Lung microvascular endothelial cell (primary cell): ENCODE measurements at places on chromosomes 5 and 9. TPM values are rescaled to one million over a fixed set of nuclear protein-coding genes. Genes with fewer than 3 reads are reported as not detected.

Gene SLC6A7
- total RNA-seq: not detected in 2 replicates

Gene COL5A1
- total RNA-seq: 2.8 and 8.3 TPM in 2 replicates

Gene GLDC
- total RNA-seq: 1.8 and 3.5 TPM in 2 replicates

Gene RAPGEF6
- 9.8 and 11.5 TPM in 2 replicates for total RNA-seq

- DNase-seq: no peak
These were observed 8.9 kb downstream of the CFAP95 start for GRCh38 chr9:69829484-69829883.

DNA sequence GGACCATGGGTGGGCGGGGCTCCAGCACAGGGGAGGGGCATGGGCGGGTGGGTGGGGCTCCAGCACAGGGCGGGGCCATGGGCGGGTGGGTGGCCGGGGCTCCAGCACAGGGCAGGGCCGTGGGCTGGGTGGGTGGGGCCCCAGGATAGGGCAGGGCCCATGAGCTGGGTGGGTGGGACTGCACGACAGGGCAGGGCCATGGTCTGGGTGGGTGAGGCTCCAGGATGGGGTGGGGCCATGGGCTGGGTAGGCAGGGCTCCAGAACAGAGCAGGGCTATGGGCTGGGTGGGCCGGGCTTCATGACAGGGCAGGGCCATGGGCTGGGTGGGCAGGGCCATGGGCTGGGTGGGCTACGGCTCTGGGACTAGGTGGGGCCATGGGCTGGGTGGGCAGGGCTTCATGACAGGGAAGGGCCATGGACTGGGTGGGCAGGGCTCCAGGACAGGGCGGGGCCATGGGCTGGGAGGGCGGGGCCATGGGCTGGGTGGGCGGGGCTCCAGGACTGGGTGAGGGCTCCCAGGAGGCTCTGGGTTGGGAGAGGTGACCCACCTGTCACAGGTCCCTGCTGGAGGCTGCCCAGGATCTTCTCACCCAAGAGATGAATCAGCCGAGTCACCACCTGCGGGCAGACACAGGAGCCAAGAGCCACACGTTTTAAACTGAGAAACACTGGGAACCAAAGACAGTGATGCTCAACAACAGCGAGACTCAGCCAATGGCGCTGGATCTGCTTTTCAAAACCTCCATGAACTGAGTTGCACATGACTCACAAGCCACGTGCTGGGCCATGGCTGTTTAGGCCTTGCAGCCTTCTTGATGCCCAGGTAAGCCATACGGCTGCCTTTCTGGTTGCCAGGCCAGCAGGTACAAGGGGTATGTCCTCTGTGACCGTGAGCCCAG lies 33.6 kb upstream of the NSMF start:
- peak; percentile 43 for DNase-seq

- DNase-seq: no peak
These were observed 17.7 kb downstream of the BRD8 start for GRCh38 chr5:138160706-138161105.

DNA sequence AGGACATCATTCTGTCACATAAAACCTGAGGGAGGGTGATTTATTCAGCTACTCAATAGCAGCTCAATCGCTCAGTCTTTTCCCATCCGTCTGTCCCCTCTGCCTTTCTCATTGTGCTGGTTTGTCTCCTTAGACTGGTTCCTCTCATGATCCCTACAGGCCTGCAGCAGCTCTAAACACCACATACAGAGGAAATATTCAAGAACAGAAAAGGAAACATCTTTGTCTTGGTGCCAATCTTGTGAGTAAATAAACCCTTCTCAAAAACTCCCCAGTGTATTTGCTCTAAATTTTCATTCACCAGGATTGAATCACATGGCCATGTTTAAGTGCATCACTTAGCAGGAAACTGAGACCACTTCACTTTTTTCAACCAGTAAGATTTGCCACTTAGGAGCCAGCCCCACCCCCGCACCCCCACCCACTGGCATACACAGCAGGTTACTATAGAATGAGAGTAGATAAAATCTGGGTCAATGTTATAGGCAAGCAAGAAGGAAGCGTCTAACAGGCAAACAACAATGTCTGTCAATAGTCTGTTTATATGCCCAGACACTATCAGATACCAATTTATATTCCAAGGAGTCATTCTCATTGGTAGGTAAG lies 895.5 kb upstream of the DMAC1 start:
- no peak for DNase-seq

Gene FOXD4L5
- total RNA-seq: not detected in 2 replicates

Gene NIM1K
- under 0.01 TPM in 1 of 2 replicates, not detected in the other for total RNA-seq

Gene SHROOM1
- 1.4 and 1.5 TPM in 2 replicates for total RNA-seq

DNA sequence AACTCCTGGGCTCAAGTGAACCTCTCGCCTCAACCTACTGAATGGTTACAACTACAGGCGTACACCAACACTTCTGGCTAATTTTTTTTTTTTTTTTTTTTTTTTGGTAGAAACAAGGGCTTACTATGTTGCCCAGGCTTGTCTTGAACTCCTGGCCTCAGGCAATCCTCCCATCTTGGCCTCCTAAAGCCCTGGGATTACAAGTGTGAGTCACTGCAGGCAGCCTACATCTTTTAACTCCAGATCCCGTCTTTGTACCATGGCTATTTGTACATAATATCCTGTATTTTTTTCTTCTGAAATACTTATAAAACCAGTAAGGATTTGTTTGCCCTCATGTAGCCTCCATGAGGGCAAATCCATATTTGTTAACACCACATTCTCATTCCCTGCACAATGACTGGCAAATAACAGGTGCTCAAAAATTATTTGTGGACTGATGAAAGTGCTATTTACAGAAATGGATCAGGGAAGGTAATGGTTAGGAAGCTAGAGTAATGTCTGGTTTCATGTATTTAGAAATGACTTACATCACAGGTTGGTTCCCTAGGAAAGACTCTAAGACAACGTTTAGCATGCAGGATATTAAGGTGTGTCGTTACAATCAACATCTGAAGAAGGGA lies 51.9 kb upstream of the POU5F2 start:
- DNase-seq: no peak

DNA sequence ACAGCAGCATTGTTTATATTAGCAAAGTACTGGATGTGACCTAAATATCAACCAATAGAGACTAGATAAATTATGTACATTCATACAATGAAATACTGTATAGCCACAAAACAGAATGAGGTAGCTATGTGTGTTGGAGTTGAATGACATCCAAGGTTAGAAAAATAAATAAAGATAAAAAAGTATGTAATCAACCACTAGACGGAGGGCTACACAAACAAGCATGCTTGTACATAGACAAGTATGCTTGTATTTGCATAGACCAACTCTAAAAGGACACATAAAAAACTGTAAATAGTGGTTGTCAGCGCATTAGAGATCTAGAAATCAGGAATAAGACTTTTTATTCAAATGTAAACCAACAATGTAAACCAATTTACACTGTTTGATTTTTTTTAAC lies 3.0 kb downstream of the FEM1C start:
- DNase-seq: peak; percentile 31

DNA sequence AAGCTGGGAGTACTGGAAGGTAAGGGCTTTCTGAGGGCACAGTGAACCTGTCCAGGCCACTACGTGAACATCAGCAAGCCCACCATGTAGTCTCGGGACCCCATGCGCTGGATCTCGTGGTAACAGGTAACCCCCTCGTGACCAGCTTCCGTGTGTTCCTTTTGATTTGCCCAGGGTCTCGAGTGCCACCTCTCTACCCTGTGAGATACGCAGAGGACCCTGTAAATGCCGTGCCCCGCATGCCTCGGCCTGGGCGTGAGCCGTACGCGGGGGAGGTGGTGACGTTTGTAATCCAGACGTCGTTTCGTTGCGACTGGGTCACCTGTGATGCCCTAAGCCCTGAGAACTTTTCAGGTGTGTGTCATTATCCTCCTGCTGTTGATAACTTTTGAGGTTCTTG lies 45.5 kb downstream of the TENT4A start:
- DNase-seq: no peak

Gene TAS2R1
- total RNA-seq: not detected in 2 replicates

DNA sequence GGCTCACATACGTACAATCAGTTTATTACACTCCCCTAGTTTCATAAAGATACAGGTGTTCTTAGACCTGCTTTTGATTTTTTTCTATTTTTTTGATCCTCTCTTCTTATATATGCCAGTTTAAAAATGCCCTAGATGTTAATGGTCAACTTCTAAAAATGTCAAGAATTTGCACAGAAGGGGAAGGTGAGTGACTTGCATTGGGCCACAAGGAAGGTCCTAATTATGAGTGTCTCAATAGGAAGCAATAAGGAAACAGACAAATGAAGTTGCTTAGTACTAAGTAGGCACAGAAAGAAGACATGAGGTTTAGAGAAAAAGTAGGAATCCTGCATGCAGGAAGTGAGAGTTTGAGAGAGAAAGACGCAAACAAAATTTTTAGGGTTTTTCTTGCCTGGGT lies 3.2 kb upstream of the CCDC171 start:
- no peak for DNase-seq

GRCh38 chr9:37511016-37512010 lies 25.6 kb downstream of the POLR1E start:
- no peak for DNase-seq

DNA sequence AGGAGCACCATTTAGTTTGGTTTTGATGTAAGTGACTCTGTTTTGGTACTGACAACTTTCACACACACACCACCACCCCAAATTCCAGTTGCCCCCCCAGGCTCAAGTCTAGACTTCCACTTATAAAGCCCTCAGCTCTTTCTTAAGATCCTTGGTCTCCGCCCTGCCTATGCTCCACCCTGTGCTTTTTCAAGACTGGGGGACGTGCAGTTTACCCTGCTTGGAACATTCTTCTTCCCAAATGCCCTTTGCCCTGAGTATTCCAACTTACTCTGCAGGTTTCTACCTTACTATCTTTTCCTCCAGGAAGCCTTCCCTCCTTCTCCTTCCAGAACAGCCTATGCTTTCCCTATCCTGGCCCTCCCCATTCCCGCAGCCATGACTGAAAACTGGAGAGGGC lies 1.5 kb upstream of the TRIM14 start:
- no peak for DNase-seq

Gene DEPDC1B
- total RNA-seq: 1.6 and 5.9 TPM in 2 replicates

DNA sequence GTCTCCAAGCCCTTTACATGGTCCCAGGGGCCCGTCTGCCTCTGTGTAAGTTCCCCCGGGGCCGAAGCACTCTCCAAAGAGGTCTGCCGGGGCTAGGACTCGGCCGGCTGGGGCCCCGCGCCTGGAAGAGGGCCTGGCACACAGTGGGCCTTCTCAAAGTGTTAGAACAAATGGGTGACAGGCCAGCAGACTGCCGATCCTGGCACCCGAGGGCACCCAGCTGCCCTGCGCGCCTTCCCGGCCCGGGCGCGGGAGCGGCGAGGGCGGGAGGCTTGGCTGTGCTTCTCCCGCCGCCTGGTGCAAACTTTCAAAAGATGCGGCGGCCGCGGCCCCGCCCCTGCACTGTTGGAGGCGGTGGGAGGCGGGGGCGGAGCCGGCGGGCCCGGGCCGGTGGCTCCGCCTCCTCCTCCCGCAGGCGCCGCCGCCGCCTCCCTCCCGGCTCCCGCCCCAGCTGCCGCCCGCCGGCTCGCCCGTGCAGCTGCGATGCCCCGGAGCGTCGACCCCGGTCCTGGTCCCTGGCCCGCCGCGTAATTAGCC lies at the start of gene NEURL1B:
Gene NEURL1B, plus strand, starts transcription at position 442 of the 537 bp plus-strand sequence. CDS start 144 bp downstream, outside the sequence.
- DNase-seq: peak; percentile 42

GRCh38 chr9:87267251-87268070 lies 230.2 kb upstream of the DAPK1 start:
- DNase-seq: no peak

GRCh38 chr5:80963521-80963895 lies 3.3 kb downstream of the RASGRF2 start:
- DNase-seq: peak; percentile 55
